ENCODE measurements at places on chromosomes 1 and 21.
A peak's percentile ranks its signal among the peaks of the same experiment; 100 is the strongest.

- DNase-seq, result no peak
Observed at GRCh38 chr1:225891229-225891972, 2.5 kb upstream of the LEFTY1 start.

DNA sequence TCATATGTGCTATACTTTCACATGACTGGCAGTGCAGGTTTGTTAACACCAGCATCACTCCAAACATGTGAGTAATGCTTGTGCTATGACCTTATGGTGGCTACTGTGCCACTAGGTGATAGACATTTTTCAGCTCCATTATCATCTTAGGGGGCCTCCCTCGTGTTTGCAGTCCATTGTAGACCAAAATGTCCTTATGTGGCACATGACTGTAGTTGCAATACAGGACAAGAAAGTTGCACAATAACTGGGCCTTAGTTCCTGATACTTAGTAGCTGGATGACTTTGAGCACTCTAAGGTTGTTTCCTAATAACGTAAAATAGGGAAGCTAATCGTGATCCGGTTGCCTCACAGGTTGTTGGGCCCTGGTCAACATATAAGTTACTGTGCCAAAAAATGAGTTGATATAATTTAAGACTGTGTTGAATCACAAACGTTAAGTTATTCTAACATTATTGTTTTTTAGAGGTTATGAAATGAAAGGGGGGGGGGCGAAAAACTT, 511 bp upstream of the SNX27 start:
- DNase-seq, result peak; percentile 20

- DNase-seq, result no peak
Observed at GRCh38 chr1:230173187-230173975, 106.3 kb downstream of the GALNT2 start.

GRCh38 chr1:159218649-159219636, 14.3 kb downstream of the ACKR1 start:
- no peak for DNase-seq

DNA sequence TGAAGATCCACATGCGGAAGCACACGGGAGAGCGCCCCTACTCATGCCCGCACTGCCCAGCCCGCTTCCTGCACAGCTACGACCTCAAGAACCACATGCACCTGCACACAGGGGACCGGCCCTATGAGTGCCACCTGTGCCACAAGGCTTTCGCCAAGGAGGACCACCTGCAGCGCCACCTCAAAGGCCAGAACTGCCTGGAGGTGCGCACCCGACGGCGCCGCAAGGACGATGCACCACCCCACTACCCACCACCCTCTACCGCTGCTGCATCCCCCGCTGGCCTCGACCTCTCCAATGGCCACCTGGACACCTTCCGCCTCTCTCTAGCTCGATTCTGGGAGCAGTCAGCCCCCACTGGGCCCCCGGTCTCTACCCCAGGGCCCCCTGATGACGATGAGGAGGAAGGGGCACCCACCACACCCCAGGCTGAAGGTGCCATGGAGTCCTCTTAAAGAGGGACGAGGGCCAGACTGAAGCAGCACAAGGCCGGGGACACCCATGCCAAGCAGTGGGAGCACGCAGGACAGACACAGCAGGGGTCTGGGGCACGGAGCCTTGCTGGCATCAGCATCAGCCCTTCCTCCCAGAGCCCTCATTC, 13.7 kb downstream of the ZBTB7B start:
- no peak for DNase-seq

- DNase-seq, result no peak
Observed at GRCh38 chr1:230976825-230977747, 1.6 kb downstream of the TTC13 start.

- DNase-seq, result peak; percentile 57
Observed at GRCh38 chr1:64295136-64295535, 91.7 kb downstream of the UBE2U start.

GRCh38 chr1:3675436-3675835, 23.1 kb downstream of the TP73 start:
- DNase-seq, result no peak

All from astrocyte (in vitro differentiated cells and primary cell).